ENCODE measurements at places on chromosomes 12 and 14.
A peak's percentile ranks its signal among the peaks of the same experiment; 100 is the strongest.

DNA sequence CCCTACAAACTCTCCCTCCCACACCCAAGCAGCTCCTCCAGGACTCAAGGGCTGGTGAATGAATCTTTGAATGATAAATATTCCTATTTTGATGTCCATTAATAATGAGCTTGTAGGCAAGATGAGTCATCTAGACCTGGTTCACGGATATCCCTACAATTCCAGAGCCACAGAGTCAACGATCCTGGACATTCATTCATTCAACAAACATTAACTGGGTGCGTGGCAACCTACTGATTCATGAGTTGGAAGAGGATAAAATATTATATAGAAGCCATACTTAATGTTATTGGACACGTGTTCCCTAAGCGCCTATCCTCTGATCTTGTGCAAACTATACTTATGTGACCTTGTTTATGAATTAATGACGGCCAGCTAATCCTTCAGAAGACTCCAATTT lies 420 bp upstream of the OTUB2 start:
- no peak for DNase-seq

DNA sequence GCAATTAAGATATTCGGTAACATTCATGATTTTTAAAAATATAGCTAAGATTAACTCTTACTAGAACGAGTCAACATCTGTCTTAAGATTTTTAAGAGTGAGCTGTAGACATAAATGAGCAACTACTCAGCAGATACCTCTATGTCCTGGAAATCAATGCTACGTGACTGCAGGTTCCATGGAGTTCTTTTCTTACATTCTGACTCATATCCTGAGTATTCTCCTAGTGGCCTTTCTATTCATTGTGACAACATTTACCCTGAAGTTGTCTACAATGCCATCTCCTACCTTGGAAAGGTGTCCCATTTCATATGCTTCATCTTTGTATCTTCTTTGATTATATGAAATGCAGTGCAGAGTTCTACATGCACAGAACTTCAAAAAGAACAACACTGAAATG lies 59.9 kb downstream of the PKP2 start:
- DNase-seq: no peak

DNA sequence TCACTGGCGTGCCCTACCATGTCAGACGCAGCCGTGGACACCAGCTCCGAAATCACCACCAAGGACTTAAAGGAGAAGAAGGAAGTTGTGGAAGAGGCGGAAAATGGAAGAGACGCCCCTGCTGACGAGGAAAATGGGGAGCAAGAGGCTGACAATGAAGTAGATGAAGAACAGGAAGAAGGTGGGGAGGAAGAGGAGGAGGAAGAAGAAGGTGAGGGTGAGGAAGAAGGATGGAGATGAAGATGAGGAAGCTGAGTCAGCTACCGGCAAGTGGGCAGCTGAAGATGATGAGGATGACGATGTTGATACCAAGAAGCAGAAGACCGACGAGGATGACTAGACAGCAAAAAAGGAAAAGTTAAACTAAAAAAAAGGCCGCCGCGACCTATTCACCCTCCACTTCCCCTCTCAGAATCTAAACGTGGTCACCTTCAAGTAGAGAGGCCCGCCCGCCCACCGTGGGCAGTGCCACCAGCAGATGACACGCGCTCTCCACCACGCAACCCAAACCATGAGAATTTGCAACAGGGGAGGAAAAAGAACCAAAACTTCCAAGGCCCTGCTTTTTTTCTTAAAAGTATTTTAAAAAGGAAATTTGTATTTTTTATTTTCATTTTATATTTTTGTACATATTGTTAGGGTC lies 13.2 kb downstream of the TRIP11 start:
- DNase-seq: no peak

GRCh38 chr12:81015510-81015909 lies 62.4 kb upstream of the ACSS3 start:
- no peak for DNase-seq

GRCh38 chr14:36834293-36834692 lies 172.6 kb downstream of the PAX9 start:
- DNase-seq: no peak

- no peak for DNase-seq
Measured at GRCh38 chr14:95140060-95140858, 17.1 kb downstream of the DICER1 start.

GRCh38 chr12:84073401-84073800 lies 839.2 kb downstream of the SLC6A15 start:
- DNase-seq: no peak

DNA sequence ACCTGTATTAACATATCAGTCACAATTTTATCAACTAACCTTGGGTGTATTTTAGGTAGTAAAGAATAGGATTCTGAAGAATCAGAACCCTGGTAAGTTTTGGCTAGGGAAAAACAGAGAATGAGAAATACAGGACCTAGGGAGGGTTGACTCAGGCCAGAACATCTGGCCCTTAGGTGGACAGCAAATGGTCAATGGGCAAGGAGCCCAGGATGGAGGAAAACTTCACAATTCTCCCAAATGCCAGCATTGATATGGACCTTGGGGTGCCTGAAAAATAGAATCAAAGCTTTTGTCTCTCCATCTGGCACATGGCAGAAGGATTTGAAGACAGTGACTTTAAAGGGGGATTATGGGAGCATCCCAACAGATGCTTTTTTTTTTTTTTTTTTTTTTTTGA lies 32.7 kb upstream of the PRPF39 start:
- DNase-seq: no peak

- peak; percentile 99 for DNase-seq
Measured at GRCh38 chr14:23320584-23321571, at the start of gene PABPN1. Gene PABPN1, plus strand, starts transcription at chr14:23321457. Its CDS starts 13 bp downstream, at chr14:23321470.

Measured in AG04449 (cell line).